ENCODE measurements at places on chromosomes 6 and 20.
A peak's percentile ranks its signal among the peaks of the same experiment; 100 is the strongest.

GRCh38 chr6:27303613-27304272 lies 8.3 kb downstream of the POM121L2 start:
- DNase-seq = no peak

DNA sequence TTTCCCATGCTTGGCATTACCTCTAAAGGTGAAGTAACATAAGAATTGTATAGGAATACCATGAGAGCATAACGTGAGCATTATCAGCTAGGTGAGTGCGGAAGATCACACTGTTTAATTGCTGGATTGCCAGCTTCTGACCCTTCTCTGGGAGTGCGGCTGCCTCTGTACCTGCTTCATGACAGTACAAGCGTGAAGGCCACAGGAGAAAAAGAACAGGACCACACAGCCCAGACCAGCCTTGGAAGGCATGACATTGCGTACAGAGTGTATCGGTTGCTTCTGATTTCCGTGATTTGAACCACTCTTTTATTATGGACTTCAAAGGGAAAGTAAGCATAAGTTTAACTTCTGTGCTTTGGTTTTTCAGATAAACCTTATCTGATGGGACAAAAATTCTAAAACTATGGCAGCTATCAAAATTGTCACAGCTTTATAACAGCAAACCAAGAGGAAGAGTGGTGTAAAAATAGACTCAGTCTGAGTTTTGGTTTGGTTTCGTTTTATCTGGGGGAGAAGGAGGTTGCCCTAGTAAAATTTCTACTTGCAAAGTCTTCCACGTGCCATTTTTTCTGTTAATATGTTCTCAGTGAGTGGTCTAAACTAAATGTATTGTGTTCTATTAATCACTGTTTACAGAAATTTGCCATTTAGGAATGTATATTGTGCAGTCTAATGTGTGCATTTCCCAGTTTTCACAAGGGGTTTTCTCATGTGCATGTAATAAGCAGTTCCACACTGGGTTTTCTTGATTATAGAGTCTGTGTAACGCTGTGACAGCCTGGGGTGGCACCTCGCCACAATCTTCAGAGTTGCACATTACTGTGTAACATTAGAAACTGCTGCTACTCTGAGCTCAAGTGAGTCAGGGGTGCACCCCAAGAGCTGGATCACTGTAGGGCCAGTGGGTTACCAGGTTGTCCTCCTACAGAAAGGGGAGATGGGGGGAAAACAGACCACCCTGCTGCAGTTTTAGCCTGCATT lies 97.3 kb downstream of the RPP40 start:
- DNase-seq = peak; percentile 17

GRCh38 chr20:53626584-53626983 lies 32.9 kb upstream of the ZNF217 start:
- no peak for DNase-seq

- DNase-seq = no peak
Measured at GRCh38 chr20:35886537-35886936, 67.8 kb downstream of the SCAND1 start.

- no peak for DNase-seq
Measured at GRCh38 chr6:10719296-10719963, 3.4 kb upstream of the TMEM14C start.

DNA sequence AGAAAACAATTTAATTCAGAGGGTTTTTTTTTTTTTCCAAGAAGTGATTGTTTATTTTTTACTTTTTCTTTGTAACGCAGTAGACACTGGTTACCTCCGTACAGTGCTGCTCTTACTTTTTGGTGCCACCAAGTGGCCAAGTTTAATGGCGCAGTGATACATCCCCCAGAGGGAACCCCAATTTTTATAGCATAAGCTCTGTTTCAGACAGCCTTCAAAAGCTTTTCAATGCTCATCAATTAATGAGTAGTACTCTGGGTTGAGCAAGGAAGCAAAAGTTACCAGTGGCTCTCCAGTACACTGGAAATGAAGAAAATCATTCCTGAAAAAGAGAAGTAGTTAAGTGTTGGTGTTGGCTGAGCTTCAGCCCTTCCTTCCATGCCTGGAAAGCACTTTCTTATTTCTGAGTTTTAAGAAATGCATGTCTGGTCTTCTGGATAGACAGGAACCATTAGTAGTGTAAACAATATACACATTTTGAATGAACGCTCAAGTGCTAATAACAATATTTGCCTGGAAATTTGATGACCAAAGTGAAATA lies 129.1 kb upstream of the SMLR1 start:
- peak; percentile 79 for DNase-seq

- DNase-seq = no peak
Measured at GRCh38 chr6:166925141-166925996, 31.0 kb downstream of the RNASET2 start.

DNA sequence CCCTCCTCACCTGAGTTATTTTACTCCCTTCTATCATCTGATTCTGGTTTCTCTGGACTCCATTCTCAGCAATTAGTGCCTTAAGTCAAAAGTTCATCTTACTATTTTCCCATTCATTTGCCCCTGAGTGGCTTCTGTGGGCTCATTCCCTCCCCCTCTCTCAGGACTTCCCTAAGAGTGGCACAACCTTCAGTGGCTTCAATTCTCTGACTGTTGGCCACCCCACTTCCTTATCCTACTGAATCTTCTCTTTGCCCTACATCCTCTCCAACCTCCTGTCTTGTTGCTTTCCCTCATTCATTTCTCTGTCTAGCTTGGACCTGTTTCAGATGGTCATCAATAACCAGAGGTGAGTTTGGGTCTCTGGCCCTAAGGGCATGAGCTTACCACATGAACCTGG lies 61.1 kb upstream of the GLP1R start:
- DNase-seq = no peak

- no peak for DNase-seq
Measured at GRCh38 chr20:12264711-12265110, 347.0 kb downstream of the BTBD3 start.

- no peak for DNase-seq
Measured at GRCh38 chr6:89200706-89201215, 16.4 kb downstream of the GABRR1 start.

DNA sequence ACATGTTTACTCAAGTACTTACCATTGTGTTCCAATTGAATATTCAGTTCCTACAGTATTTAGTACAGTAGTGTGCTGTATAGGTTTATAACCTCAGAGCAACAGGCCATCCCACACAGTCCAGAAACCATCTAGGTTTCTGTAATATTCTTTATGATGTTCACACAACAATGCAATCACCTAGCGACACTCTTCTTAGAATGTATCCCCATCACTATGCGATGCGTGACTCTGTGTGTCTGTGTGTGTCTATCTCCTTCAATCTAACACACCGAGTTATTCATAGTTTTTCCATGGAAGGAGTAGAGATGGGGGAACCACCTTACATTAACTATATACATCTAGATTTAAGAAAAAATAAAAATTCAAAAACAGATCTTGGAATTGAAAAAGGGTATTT lies 161.7 kb downstream of the INSM1 start:
- DNase-seq = no peak

DNA sequence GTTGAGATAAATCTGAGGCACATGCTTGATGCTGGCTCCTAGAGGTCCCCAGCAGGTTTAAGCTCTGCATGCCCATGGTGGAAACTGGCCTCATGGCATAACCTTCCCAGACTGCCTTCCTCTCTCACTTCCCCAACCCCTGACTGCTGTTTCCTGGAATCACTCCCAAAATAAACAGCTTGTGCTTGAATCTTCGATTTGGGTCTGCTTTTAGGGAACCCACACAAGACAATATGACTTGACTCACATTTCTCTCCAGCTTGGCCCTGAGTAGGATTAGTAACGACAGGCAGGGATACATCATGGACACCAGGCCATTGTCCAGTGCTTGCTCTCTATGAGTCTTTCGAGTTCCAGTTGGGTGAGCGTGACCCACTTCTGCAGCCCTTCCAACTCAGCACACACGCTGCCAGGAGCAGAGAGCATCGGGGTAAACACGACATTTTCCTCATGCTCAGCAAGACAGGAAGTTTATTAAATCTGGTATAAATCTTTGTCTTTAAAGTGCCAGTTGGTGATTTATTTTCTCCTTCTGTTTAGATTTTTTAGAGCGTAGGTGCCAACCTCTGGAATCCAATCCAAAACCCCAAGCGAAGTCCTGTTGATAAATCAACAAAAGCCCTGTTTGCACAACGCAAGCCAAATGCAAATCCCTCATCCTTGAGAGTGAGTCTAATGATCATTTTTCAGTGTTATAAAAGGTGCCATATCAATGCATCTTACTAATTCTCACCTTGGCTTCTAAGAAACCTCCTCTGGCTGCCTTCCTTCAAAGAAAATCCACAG lies 135.0 kb downstream of the FOXA2 start:
- DNase-seq = no peak

GRCh38 chr6:114194362-114195026 lies 148.3 kb downstream of the HS3ST5 start:
- peak; percentile 9 for DNase-seq

- DNase-seq = peak; percentile 48
Measured at GRCh38 chr6:148934961-148935360, 188.1 kb downstream of the UST start.

DNA sequence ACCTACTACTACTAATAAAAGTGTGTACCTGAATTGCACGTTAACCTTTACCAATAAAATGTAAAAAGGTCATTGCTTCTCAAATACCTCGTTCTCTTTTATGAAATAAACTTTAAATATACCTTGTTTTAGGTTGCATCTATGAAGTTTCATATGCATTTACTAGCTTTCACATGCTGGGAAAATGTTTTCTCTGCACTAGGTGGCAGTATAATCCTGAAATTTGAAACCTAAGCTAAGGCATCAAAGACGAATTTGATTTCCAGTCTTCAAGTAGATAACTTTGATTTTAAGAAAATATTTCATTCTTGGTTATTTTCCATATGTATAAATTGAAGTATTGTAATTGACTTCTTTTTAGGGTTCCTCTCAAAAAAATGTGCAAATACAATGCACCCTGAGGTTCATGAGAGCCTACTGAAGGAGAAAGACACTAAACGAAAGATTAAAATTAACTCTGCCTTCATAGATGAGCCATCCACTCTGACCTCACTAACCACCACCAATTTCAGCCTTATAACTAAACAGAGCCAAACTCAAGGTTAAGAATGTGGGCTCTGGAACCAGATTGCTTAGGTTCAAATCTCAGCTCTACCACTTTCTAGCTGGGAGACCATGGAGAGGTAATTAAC lies 7.3 kb upstream of the COL9A1 start:
- peak; percentile 7 for DNase-seq

- DNase-seq = no peak
Measured at GRCh38 chr6:13496513-13497190, 9.3 kb upstream of the GFOD1 start.

GRCh38 chr6:69019832-69020231 lies 384.8 kb downstream of the ADGRB3 start:
- DNase-seq = peak; percentile 3

DNA sequence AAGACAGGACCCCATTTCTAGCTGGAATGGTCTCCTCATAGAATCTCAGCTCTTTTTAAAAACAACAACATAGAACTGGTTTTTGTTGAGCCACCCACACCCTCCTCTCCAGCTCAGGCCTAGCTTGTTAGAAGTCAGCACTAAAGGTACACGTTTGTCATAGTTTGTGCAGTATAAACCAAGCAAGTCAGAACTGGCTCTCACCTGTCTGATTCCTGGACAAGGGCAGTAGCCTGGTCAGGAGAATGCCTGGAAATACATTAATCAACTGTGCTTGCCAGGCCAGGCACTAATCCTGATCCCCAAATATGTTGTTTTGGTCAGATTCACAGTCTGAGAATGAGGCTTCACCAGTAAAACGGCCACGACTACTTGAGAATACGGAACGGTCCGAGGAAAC lies 296.7 kb downstream of the ZFAND3 start:
- no peak for DNase-seq

DNA sequence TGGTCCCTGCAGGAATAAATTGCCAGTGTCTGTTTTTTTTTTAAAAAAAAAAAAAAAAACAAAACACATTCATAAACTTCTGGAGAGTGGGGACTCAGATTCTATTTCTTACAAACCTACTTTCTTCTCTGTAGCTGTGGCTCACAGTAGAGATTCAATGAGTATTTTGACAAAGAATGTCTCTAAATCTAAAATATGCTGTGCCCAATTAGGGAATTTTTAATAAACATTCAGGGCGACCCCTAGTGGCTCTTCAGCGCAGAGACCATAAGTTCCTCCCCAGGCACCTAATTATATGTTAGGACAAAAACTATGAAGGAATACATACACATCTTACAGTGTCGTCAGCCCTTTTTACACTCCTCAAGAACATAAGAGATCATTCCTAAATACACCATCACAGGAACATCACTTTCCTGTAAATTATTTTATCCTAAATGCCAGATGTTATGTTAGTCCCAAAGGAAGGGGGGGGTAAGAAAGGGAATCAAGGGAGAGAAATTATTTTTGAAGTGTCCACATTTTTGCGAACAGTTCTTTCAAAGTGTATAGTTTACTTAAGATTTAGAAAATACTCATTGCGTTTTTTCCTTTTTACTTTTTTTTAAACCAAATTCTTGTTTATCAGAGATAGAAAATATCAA lies 21.8 kb upstream of the NAA20 start:
- peak; percentile 64 for DNase-seq

DNA sequence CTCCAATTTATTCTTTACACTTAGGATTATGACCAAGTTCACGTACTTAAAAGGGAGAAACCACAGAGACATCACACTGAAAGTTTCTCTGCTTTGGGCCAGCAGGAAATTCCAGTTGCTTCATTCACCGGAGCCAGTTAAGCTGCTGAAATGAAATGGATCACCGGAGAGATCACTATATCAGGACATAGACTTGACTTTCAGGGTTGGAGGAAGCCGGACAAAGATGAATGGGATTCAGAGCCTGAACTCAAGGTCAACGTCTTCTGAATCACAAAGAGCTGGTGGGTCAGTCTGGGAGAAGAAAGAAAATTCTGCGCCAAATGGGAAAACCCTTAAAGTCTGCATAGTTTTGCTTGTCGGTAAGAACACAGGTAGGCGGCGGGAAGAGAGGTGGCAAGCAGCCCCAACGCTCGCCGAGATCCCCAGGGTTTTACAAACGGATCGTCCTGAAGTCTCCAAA lies 81.9 kb upstream of the CCDC28A start:
- DNase-seq = peak; percentile 57

- DNase-seq = peak; percentile 66
Measured at GRCh38 chr6:144797881-144798589, 512.9 kb downstream of the UTRN start.

DNA sequence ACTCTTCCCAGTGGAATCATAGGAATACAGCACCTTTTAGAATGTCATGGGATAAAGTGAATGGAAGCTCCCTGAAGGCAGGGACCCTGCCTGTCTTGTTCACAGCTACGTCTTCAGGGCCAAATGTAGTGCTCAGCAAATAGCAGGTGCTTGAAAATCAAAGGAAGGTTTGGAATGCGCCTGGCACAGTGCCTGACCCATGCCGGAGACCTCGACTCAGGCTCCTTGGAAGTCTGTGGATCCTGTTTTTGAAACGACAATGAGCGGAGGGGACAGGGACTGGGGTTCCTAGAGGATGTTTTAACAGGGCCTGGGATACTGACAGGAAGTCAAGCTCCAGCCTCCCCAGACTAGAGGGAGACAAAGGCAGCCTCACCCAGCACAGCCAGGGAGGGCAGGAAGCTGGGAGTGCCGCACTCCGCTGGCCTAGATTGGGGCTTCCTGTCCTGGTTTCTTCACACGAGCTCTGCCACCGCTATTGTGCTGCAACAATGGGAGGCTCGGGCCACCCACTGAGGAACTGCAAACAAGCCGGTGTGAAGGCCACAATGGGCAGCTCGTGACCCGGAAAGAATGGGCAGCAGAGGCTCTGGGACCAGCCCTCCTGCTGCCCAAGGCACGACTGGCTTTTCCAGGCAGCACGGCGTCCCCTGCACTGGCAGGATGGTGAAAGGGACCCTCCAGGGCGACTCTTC lies 76.7 kb downstream of the PREX1 start:
- no peak for DNase-seq

- no peak for DNase-seq
Measured at GRCh38 chr6:162651505-162651904, 76.1 kb downstream of the PRKN start.

GRCh38 chr20:40953856-40954255 lies 74.8 kb upstream of the TOP1 start:
- DNase-seq = peak; percentile 37
